ENCODE measurements at places on chromosomes 13 and 19.
A peak's percentile ranks its signal among the peaks of the same experiment; 100 is the strongest.

GRCh38 chr13:101572456-101572855, 120.0 kb downstream of the ITGBL1 start:
- no peak for DNase-seq

GRCh38 chr19:15062036-15062435, 12.8 kb downstream of the CASP14 start:
- no peak for DNase-seq

DNA sequence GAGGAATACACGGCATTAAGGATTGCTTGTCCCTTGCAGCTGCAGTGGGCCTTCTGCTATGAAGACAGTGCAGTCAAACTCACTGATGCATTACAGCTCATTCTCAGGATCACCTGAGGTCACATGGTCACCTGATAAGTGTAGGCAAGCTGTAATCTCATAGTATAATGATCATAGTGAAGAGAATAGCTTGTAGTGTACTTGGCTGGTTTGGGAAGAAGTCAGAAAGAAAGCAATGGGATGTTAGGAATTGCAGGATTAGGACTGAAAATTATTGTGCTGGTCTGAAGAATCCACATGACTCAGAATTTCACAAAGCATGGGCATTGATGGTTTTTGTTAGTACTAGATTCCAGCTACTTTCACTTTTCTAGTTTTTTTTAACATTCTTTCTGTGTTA, 76.7 kb downstream of the MBNL2 start:
- no peak for DNase-seq

DNA sequence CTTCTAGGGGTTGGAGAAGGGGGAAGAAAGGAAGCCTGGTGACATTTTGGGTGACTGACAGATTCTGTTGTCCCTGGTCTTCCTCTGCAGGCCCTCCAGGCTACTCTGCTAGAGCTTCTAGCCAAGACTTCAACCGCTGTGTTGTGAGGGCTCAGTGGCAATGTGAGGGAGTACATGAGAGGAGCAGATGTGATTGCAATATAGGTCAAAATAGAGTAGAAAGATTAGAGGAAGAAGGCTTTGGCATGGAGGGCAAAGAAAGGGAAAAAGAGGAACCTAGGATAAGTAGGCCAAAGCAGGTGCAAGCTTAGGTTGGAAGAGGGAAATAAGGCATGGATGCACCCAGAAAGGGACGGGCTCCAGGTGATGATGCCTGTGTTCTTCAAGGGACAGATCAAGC, 216.9 kb downstream of the RGCC start:
- DNase-seq = no peak

GRCh38 chr13:33144358-33144784, 128.1 kb downstream of the KL start:
- DNase-seq = no peak

DNA sequence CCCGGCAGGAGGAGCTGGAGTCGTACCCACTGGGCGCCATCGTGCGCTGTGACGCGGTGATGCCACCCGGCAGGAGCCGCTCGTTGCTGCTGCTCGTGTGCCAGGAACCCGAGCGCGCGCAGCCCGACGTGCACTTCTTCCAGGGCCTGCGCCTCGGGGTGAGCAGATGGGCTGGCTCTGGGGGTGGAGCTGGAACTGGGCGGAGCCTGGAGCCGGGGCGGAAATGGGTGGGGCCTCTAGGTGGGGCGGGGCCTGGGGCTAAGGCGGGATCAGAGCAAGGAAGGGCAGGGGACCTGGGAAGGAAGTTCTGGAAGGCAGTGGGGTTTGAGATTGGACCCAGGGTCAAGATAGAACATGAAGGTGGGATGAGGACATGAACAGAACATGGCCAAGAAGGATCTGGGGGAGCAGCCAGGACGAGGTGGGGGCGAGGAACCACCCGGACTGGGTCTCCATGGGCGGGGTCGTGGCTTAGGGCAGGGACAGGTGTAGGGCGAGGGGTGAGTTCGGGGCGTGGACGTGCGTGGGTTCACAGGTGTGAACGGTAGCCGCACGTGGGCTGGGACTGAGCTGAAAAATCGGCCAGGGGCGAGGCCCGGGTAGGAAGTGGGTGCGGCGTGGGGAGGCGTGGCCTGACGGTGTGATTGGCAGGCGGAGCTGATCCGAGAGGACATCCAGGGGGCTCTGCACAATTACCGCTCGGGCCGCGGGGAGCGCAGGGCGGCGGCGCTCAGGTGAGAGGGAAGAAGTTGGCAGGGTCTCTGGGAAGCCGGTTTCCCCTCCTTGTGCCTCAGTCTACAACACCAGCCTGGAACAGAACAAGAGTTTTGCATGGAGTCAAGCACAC, 4.7 kb downstream of the EPS8L1 start:
- DNase-seq = peak; percentile 68

DNA sequence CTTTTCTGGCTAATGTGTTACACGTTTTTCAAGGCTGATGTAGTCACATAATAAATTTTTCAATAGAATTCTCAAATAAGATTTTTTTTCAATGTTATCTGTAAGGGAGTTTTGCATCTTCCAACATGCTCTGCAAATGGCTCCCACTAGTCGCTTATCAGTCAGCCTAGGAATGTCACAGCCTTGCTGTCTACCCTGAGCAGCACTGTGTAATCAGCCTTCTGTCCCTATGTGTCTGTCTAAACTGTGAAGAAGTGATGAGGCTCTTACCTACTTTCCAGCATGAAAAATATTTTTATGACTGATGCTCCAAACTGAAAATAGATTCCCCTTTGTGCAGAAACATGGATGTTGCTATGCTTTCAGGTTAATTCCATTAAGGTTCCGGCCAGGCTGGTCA, 75.1 kb upstream of the FAM216B start:
- no peak for DNase-seq
